Liver (tissue), 10 donors: ENCODE measurements at places on chromosomes 11 and 22.

GRCh38 chr11:35011389-35011788 is 95.0 kb downstream of the PDHX start:
- no peak for DNase-seq

DNA sequence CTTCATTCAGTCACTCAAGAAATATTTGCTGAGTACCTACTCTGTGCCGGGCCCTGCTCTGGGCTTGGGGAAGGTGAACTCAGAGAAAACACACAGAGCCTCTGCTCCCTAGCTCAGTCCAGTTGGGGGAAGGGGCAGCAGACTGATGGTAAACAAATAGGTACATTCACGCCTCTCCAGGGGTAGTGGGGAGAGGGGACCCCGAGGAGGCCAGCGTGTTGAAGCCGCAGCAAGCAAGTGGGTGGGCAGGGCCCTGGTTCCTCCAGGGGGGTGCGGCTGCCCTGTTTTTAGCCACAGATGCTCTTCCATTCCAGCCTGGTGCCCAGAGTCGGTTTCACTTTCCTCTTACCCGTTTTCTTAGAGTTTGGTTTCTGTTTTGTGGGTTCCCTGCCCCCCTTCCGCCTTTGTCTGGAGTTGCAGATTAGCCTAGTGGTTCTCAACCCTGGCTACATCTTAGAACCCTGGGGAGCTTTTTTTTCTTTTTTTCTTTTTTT is 8.7 kb downstream of the DRAP1 start:
- DNase-seq, result peak; percentile 51

GRCh38 chr22:28903080-28903479 is 19.7 kb downstream of the ZNRF3 start:
- DNase-seq, result no peak

DNA sequence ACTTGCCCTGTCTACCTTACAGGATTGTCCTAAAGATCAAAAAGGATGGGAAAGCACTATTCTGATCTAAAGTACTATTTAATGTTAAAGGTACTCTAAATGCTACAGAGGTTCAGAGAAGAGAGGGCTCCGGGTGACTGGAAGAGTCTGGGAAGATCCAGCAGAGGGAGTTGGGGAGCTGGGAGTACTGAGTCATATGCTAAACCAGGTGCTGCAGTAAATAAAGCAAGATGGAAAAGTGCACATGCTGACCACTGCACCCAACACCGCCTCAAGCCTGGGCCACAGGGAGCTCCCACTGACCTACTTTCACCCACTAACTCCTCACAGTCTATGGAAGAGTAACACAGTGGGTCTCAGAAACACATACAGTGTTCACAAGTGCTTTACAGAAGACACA is 49.3 kb downstream of the WT1 start:
- no peak for DNase-seq

DNA sequence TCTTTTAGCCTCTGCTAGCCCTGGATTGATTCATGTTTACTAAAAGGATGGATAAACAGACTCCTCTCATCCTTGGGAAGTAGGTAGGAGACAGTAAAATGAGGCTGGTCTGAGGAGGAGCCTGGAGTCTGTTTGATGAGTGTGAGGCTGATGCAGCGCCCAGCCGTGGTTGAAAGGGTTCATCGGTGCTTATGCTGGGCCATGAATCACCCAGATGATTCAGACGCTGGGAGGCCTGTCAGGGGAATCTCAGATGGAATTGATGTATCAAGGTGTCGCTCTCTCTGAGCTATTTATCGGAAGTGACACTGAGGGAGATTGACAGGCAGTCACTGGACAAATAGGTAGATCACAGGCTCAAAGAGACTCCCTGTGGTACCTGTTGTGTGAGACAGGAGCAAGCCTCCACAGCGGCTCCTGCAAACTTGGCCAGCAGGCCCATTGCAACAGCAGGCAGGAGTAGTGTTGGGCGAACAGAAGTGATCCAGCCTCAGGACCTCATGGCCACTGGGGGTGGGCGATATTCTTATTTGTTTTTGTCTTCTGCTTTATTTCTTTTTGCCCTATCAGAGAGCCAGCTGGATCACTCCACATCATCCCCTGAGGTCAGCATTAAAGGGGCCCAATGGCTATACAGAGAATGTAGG is 109.9 kb upstream of the CADM1 start:
- no peak for DNase-seq

GRCh38 chr22:46894081-46894671 is 131.7 kb downstream of the TBC1D22A start:
- DNase-seq, result no peak

DNA sequence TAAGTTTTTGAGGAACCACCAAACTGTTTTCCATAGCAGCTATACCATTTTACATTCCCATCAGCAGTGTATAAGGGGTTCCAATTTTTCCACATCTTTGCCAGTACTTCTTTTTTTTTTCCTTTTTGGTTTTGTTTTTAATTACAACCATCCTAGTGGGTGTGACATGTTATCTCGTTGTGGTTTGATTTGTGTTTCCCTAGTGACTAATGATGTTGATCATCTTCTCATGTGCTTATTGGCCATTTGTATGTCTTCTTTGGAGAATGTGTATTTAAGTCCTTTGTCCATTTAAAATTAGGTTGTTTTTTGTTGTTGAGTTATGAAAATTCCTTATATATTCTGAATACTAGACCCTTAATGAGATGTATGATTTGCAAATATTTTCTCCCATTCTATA is 59.3 kb downstream of the STIM1 start:
- no peak for DNase-seq

GRCh38 chr11:75497788-75498409 is 27.8 kb downstream of the GDPD5 start:
- DNase-seq, result no peak

DNA sequence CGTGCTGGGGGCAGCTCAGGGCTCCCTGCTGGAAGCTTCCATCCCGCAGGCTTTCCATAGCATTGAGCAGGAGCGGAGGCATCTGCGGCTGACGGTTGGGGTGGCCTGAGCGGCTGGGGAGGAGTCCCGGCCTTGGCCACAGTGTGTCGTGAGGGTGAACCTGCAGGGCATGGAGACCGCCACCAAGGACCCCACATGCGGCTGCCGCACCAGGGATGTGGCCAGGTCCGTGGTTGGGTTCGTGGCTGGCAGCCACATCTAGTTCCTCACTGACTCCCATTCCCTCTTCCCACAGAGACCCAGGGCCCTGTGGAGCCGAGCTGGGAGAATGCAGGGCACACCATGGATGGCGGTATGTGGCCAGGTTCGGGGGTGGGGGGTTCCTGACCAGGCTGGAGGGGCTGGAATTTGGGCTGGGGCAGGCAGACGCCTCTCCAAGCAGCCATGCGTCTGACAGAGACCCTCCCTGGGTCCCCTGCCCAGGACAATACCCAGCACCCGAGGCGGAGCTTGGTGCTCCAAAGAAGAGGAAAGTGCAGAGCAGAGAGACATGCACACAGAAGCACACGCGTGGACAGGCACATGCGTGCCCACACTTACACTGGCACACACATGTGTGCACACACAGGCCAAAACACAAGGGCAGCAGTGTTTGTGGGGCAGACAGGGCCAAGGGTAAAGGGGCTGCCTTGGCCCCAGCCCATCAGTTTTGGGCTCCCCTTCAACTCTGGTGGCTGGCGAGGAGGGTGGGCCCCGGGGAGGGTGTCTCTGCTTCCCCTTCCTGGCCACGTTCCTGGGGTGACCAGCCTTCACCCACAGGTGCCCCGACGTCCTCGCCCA is 2.7 kb downstream of the MUC5B start:
- no peak for DNase-seq

DNA sequence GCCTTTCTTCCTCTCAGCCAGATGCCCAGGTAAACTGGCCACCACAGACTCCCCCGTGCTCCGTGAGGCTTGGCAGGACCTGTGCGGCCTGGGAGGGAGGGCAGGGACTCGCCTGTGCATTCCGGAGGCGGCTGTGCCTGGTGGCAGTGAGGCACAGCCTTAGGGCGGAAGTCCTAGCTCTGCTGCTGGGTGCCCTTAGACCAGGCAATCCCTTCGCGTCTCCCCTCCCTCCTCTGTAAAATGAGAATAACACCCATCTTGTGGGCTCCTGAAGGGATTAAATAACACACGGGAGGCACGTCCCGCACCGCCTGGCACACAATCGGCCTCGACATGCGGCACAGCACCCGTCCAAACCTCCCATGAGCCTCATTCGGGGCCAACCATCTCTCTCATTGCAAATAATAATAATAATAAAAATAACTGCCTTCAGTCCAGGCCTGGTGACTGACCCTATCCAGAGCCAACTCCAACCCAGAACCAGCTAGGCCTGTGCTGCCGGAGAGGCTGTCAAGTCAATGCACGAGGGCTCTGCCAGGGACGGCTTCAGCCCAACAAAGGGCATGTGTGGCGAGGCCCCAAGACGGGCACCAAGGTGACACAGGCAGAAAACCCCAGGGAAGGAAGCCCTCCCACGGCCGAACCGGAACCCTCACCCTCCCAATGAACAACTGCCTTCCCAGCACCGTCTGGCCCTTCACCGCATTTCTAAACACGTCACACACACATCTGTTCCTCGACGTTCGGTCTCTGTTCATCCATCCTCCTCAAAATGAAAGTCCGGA is 8.2 kb downstream of the LTO1 start:
- DNase-seq, result no peak

DNA sequence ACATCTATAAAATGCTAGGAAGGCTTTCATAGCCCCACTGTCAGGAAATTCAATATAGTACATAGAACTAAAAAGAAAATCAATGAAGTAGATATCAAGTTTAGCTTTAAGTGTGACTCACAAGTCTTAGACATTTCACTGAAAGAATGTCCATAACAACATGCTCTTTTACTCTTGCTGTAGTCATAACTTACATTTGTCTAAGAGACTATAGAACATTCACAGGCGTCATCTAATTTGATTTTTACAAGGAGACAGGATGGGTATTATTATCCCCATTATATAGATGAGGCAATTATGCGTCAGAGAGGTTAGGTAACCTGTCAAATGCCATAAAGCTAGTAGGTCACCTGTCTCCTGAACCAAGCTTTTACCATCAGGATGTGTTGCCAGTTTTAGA is 36.9 kb downstream of the BDNF start:
- DNase-seq, result no peak

- DNase-seq, result peak; percentile 23
Observed at GRCh38 chr11:134655189-134655989, 243.3 kb upstream of the B3GAT1 start.

GRCh38 chr11:18299721-18300120 is 22.2 kb downstream of the HPS5 start:
- DNase-seq, result no peak

DNA sequence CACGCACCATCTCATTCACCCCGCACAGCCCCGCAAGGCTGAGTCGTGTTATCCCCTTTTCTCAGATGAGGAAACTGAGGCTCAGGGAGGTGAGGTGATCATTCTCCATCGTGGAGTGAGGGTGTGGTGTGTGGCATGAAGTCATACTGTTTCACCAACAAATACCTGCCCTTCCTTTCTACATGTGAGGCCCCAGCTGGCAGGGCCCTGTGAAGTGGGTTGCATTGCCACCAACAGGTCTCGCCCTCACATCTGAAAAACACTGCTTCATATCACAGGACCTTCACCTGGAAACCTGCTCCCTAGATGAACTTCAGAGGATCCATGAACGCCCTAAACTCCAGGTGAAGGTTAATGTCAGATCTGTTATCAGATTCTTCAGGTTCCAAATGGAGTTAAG is 4.3 kb downstream of the SSTR3 start:
- DNase-seq, result no peak

GRCh38 chr11:8533332-8533731 is 60.7 kb downstream of the STK33 start:
- no peak for DNase-seq

- no peak for DNase-seq
Observed at GRCh38 chr11:44998051-44998450, 47.4 kb upstream of the TP53I11 start.

- no peak for DNase-seq
Observed at GRCh38 chr11:19673924-19674729, 38.5 kb upstream of the NAV2 start.

DNA sequence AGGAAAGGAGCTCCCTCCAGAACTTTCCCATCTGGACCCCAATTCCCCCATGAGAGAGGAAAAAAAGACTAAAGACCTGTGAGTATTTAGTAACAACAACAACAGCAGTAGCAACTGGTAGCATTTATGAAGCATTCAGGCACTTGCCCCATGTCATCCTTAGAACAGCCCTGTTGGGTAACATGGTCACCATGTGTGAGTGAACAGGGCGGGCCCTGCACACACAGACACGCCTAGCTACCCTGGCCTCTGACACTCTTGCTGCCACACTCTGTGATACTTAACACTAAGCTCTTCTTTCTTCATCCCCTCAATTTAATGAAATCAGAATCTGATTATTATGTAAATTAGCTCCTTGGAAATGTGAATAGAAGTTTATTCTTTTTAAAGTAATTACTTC is 26.1 kb upstream of the SLC25A18 start:
- no peak for DNase-seq

- no peak for DNase-seq
Observed at GRCh38 chr11:75425422-75425821, 7.6 kb downstream of the KLHL35 start.

GRCh38 chr11:3686751-3687150 is 15.6 kb upstream of the CHRNA10 start:
- DNase-seq, result no peak

DNA sequence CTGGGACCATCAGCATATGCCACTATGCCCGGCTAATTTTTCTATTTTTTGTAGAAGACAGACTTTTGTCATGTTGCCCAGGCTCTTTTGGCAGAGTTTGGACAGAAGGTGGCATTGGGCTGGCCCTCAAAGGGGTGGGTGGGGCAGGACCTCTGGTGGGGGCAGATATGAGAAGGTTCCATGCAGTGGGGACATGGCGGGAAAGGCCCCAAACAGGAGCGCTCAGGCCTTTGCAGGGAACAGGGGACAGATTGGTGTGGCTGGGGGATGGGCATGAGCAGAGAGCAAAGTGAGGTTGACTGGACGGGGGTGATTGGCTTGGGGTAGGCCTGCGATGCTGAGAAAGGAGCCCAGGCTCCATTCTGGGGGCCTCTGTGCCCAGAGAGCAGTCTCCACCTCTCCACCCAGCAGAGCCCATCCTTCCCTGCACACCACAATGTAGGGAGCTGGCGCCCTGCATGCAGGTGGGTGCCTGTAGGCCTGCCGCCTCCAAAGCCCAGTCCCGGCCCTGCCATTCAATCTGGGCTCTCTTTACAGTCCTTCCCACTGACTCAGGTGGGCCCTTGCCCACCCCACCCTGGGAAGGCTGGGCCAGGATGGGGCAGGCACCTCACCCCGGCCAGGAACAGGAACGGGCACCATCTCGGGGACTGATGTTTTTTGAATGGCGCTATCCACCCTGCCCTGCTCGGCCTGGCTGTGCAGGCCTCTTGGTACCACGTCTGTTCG is 98.7 kb downstream of the MORC2 start:
- peak; percentile 72 for DNase-seq

- no peak for DNase-seq
Observed at GRCh38 chr11:75733431-75734107, 15.9 kb downstream of the MOGAT2 start.

DNA sequence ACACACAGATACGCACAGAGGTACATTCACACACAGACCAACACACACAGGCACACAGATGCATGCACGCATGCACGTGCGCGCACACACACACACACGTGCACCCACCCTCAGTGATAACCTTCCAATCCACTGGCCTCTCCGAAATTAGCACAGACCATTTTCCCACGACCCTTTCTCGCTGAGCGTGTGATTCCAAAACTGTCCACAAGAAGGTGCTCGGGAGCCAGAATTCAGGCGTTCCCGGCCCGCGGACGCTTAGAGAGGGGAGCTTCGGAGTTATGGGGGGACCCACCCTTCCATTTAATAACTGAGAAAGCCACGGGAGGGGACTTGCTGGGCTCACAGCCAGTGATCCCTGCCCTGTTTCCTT is 33.8 kb upstream of the SLC35C1 start:
- DNase-seq, result peak; percentile 74
